Non-pigmented ciliary epithelial cell (primary cell): ENCODE measurements at places on chromosomes 3 and 15.

GRCh38 chr3:169104972-169105371 lies 558.5 kb downstream of the MECOM start:
- DNase-seq, result no peak

DNA sequence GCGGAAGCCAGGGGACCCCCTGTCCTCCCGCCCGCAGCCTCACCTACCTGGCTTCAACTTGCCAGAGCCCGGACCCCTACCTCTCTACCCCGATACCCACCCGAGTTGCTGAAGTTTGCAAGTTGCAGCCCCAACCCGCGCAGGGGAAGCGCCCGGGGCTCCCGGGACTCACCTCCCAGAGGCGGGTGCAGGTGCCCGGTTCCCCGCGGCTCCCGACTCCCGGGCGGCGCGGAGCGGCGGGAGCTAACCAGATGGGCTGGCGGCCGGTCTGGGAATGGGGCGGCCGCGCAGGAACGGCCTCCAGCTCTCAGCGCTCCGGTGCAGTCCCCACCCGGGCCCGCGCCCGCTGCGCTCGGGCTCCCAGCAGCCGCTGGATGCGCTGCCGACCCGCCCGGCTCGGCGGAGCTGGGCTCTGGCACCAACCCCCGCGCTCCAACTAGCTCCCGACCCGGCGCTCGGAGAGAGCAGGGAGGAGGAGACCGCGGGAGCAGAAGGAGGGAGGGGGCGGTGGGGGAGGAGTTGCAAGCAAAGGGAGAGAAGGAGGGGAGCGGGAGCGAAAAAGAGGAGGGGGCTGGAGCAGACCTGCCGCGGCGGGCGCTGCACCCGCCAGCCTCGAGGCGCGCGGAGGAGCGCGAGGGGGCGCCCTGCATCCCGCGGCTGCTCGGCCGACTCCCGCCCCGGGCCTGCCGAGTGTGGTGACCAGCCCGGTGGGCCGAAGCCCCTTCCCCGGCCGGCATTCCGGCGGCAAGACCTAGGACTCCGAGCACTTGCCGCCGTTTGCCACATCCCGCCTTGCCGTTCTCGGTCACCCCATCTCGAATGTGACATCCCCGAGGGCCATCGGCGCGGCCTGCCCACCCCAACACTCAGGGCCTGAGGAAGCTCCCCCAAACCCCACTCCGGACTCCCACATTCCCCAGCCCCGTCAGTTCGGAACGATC lies at the start of gene SEMA5B:
SEMA5B (minus strand) TSS at position 472 of the 941 bp plus-strand sequence. CDS start 66,500 bp downstream, outside the sequence.
- DNase-seq, result no peak

DNA sequence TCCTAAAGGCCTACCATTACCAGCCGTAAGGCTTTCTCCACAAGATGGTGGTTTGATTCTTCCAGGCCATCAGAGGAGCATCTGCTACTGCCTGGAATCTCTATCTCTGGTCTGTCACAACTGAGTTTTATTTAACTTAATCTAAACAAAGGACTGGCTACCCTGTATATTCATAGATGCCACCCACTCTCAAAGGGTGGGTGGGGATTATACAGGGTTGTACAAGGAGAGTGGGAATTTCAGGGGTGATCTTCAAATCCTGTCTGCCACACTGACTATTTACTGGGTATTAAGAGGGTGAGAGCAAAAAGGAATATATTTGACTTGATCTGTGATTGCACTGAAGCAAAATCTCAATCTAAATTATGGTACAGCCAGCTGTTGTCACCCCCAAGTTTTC lies 253.3 kb downstream of the MBNL1 start:
- DNase-seq, result no peak

DNA sequence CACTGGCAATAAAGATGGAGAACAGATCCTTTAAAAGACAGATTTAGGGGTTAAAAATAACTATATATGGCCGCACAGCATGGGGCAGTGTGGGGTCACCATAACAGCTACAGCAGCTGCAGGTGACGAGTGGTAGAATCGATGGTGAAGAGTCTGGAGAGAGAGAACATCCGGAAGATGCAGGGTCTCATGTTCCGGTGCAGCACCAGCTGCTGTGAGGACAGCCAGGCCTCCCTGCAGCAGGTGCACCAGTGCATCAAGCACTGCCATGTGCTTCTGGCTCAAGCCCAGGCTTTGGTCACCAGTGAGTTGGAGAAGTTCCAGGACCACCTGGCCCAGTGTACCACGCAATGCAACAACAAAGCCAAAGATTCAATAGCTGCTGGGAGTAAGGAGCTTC lies 93.7 kb upstream of the IMPG2 start:
- no peak for DNase-seq

DNA sequence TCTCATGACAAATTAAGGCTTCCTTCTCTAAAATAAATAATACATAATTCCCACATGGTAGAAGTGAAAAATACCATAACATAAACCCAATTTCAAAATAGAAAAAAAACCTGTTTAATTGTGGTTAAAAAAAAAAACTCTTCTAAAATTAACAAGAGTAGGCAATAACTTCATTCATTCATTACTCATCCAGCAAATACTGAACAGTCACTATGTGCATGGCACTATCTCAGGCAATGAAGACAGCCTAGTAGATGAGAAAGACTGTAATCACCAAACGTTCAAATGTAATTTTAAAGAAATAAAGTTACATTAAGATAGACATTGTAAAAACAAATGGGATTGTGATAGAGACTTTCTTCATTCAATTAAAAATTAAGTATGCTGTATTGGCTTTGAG lies 43.4 kb downstream of the TFDP2 start:
- no peak for DNase-seq

DNA sequence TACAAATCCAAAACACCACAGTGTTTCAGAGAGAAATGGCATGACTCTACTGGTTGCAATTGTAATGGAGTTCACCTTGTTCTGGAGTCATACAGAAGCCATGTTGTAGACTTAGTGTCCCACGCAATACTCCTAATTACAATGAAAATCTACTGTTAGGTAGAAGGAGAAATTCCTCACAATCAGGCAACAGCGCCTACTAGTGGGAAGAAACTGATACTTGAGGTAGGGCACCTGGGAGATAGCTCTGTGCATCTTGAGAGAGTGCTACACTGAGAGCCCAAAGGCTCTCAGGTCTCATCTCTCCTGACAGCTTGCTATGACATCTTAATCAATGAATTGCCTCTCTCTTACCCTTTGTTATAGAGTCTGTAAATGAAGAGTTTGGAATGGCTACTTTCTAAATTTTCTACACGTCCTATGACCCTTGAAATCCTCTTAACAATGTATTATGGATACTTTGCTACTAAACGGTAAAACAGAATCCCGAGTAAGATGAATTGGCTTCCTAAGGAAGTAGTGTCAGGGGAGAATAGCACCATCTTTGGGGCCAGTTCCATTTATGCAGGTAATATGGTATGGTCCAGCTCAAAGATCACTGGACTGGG lies 422.7 kb upstream of the TPRG1 start:
- DNase-seq, result no peak

DNA sequence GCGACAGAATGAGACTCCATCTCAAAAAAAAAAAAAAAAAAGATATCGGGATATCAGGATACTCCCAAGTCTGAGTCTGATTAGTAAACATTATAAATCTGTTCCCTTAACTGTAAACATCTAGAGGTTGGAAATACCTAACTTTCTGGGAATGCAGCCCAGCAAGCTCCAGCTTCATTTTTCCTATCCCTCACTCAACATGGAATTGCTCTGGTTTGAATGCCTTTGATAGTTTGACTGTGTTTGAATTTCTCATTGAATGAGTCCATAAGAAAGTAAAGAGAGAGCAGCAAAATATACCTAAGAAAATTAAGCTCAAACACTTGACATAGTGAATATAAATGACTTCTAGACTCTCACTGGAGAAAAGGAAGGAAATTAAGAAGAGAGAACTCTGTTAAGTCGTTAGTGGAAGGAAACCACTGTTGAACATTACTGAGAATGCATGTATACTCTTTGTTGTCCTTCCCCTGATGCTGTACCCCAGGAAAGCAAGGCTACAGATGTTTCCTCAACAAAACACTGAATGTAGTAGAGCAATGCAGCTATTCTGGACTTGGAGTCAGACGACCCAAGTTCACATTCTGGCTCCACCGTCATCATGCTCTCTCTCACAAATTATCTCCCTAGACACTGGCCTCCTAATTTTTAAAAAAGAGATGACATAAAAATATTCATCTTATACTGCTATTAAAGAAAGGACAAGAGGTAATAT lies 62.4 kb downstream of the CD200 start:
- DNase-seq, result no peak

GRCh38 chr3:43025423-43025822 lies 46.3 kb downstream of the GASK1A start:
- DNase-seq, result no peak

- DNase-seq, result no peak
Observed at GRCh38 chr3:155886915-155887314, 16.5 kb downstream of the GMPS start.
